ENCODE measurements at places on chromosomes 5 and 9.

DNA sequence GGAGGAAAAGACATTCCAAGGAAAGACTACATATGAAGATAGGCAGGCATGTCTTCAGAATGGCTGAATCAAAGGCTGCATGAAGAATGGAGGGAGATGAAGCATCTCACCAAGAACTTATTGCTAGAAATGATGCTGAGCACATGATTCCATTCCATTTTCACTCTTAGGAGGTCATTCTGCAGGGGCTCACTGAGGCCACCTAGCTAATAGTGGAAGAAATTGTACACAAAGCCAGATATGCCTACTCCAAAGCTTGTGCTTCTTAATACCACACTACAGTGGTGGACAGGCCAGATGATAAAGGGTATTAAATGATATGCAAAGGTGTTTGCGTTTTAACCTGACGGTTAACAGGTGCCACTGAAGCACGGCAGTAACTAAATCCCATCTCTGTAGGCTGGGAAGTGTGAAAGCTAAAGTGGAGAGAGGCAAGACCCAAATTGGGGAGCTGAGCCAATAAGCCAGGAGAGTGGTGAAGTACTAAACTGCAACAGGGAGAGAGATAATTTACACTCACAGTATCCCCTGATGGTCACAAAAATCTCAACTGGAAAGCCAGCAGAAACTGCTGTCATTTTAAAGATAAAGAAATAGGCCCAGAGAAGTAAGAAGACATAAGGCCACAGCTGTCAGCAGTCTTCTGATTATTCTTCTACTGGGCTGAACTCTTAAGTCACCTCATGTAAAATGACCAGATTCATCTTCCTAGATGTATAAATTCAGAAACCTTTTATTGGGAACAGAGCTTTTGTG is 14.6 kb downstream of the NDUFA8 start:
- DNase-seq, result no peak

GRCh38 chr5:157197086-157197485 is 16.4 kb downstream of the ITK start:
- no peak for DNase-seq

GRCh38 chr5:62271370-62271769 is 34.6 kb upstream of the KIF2A start:
- no peak for DNase-seq

DNA sequence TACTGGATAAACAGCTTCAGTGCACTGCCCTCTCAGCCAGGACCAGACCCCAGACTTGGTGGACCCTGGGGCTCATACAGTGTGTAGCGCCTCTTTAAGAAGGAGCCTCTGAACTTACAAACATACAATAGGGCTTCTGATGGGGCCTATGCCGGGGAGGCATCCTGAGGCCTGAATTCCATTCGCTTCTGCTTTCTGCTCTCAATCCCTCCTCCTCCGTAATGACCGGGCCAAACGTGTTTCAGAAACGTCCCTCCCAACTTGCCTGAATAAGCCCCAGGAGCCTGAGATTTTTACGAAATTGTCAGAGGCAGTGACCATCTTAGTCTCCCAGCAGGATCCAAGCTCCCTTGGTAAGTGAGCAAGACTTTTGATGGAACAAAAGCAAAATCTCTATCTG is 128.1 kb upstream of the BOD1 start:
- DNase-seq, result no peak

GRCh38 chr9:93133681-93134014 is 403 bp downstream of the NINJ1 start:
- no peak for DNase-seq

Measured in hypothalamus (tissue), 51 donors.